Ascending aorta (tissue), 2 donors: ENCODE measurements at places on chromosomes 1 and 21.

GRCh38 chr1:218891577-218891976 is 282.1 kb upstream of the LYPLAL1 start:
- no peak for DNase-seq

DNA sequence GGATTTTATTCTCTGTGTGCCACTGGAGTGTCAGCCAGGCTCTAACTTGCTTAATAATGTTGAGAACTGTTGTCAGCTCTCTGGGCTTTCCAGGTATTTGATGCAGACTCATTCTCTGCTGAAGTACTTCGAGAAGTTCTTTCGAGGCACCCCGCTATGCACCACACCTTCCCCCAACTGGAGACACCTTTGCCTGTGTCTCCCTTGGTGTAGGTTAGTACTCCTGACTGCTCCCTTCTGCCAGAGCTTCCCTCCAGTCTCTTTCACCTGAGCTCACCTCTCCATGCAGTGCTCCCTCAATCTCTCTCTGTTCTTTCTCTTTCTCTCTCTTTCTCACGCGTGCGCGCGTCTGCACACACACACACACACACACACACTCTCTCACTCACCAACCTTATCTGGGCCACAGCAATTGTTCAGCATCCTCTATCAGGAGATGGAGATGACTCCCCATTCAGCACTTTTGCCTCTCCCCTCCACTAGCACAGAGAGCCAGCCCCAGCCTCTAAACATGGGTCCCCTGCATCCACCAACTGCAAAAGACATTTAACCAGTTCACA is 14.0 kb upstream of the MGST3 start:
- DNase-seq, result no peak

GRCh38 chr1:154682254-154682653 is 74.3 kb upstream of the ADAR start:
- DNase-seq, result no peak

DNA sequence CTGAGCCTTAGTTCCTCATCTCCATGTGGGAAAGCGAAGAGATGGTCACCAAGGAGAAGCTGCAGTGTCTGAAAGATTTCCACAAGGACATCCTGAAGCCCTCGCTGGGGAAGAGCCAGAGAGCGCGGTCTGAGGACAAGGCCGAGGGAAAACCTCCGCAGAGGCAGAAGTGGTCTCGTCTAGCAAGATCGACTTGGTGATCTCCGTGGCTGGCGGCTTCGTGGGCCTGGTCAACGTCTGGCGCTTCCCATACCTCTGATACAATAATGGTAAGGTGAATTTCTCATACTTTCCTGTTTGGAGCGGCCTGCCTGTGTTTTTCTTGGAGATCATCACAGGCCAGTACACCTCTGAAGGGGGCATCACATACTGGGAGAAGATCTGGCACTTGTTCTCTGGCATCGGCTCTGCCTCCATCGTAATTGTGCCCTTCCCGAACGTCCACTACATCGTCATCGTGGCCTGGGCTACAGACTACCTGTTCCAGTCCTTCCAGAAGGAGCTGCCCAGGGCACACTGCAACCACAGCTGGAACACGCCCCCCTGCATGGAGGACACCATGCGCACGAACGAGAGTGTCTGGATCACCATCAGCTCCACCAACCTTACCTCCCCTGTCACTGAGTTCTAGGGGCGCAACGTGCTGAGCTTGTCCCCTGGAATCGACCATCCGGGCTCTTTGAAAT is 841.1 kb upstream of the TMPRSS15 start:
- DNase-seq, result no peak

DNA sequence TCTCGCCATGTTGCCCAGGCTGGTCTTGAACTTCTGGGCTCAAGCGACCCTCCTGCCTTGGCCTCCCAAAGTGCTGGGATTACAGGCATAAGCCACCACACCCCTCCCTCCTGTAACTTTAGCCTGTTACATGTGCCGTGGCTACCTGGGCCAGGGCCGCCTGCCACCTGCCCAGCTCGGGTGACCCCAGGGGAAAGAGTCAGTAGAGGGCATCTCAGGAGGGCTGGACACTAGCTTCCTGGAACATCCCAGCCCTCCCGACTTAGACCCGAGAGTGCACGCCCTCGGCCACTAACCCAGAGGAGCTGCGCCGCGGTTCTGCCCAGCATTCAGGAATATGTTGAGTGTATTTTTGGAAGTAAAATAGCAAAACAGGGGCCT is 40.4 kb upstream of the TMEM52 start:
- DNase-seq, result no peak

GRCh38 chr1:108692724-108693655 is 880 bp downstream of the PRPF38B start:
- peak; percentile 78 for DNase-seq

- DNase-seq, result no peak
Measured at GRCh38 chr1:186511761-186512637, 51.1 kb upstream of the PDC start.

- no peak for DNase-seq
Measured at GRCh38 chr1:226309398-226310244, 657 bp upstream of the LIN9 start.

DNA sequence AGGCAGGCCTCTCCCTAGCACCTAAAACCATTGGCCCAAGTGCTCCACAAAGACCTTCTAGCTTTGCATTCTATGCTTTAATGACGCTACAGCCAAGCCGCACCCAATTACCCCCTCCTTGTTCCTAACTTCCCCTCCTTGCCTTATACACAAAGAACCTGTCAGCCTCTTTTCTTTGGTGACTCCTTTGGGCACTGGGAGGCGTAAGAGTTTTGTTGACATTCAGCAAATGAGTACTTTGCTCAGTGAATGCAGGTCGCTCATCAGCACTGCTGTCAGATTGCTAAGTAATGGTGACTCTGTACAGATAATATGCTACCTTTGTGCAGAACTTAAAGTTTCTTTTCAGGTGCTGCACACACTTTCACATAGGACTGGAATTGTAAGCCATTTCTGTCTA is 187.6 kb upstream of the FAM78B start:
- DNase-seq, result no peak

- no peak for DNase-seq
Measured at GRCh38 chr1:245901037-245901436, 606.0 kb downstream of the SMYD3 start.

- DNase-seq, result no peak
Measured at GRCh38 chr1:95154096-95154495, 36.9 kb downstream of the TLCD4 start.

GRCh38 chr1:37186246-37186756 is 152.0 kb upstream of the GRIK3 start:
- DNase-seq, result no peak

DNA sequence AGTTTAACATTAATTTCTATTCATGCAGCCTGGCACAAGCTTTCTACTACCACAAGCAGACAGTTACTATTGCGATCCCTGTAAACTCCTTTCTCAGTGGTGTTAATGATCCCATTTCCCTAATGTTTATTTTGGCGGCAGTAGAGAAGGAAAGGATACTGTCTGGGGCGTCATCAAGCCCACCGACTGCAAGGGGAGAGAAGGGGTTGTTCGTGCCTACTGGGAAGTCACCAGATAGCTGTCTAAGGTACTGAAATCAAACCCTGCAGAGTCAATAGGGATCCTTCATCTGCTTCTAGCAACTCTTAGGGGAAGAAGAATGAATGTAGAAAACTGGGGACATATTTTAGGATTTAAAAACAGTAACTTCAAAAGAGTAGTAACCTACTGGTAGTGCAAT is 95.2 kb upstream of the ADAR start:
- no peak for DNase-seq

GRCh38 chr1:244665771-244666217 is 12.9 kb downstream of the DESI2 start:
- no peak for DNase-seq

- DNase-seq, result no peak
Measured at GRCh38 chr21:25934130-25934529, 199.4 kb downstream of the GABPA start.

DNA sequence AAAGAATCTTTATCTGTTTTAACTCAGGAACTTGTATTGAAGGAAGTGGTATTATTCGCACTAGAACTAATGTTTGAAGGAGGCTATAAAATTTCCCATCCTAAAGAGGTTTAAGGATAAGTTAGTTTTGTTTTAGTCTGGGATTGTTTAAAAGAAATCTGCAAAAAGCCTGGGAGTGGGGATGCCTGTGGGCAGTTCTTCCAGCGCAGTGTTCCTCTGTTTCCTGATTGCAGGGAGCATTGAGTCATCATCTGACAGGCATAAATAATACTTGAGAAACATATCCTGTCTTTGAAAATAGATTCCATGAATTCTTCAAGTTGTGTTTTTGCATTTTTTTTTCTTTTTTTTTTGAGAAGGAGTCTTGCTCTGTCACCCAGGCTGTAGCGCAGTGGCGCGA is 350.8 kb upstream of the PTBP2 start:
- no peak for DNase-seq

GRCh38 chr1:24888971-24889676 is 41.0 kb downstream of the RUNX3 start:
- DNase-seq, result peak; percentile 28

DNA sequence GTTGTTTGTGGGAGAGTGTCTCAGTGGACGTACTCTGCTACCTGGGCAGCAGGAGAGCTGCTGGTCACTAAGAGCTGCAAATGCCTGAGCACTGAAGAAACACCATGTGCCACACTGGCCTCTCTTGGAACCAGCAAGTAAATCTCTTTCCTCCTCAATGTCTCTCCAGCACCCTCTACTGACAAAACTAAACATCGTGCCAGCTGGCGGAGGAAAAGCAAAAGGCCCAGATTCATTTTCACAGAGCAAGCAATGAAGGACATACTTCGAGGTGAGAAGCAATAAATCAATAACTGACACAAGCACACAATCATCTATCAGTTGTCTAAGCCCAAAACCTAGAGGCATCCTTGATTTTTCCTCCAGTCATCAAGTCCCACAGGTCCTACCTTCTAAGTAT is 78.1 kb downstream of the RERE start:
- DNase-seq, result no peak

DNA sequence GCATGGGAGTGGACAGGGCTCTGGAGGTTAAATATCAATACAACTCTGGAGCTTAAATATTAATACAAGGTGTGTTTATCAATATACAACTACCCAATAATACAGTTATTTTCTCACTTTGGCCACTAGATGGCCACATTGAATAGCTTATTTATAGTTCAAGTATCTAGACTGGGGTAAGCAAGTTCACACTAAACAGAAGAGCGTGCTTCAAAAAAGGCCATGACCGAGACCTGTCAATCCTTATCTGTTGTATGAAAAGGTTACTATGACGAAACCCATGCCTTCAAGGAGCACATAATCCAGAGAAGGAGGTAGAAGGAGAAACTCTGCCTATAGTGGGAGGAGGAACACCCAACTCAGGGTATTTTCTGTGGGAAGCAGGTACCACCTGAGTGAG is 29.1 kb downstream of the CHML start:
- no peak for DNase-seq

DNA sequence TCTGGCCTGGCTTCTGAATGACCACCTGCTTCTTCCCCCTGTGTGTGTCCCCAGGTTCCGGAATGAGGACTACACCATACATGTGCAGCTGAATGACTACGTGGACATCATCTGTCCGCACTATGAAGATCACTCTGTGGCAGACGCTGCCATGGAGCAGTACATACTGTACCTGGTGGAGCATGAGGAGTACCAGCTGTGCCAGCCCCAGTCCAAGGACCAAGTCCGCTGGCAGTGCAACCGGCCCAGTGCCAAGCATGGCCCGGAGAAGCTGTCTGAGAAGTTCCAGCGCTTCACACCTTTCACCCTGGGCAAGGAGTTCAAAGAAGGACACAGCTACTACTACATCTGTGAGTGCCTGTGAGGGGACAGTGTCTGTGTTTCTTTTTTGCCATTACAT is 3.6 kb downstream of the EFNA1 start:
- no peak for DNase-seq

DNA sequence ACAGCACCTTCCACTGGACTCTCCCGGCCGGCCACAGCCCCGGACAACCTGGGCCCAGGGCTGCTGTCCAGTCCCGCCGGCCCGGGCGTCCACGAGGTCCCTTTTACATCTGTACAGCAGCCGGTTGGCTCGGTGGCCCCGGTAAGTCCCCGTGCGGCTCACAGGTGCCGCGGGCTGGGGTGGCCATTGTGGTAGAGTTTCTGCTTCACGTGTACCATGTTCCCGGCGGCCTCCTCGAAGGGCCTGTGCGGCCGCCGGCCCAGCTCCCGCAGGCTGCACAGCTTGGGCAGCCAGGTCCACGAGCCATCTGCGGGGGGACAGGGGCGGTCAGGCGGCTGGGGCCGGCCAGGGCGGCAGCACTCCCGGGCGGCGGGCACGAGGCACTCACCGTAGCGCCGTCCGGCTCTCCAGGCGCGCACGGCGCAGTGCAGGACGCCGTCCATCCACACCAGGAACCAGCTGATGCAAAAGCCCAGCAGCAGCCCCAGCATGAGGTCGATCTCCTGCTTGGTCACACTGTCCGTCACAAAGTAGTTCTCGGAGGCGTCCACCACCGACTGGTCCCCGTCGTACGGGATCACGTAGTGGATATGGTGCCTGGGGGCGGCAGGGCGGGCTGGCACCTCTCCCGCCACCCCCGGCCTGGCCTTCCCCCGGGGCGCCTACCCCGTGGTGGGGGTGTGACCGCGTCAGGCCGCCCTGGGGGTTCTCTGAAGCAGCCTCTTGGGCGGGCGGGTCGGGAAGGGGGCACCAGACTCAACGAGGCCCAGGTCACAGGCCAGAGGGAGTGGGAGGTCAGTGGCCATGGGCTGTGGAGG is 5.0 kb downstream of the TMEM240 start:
- DNase-seq, result no peak

DNA sequence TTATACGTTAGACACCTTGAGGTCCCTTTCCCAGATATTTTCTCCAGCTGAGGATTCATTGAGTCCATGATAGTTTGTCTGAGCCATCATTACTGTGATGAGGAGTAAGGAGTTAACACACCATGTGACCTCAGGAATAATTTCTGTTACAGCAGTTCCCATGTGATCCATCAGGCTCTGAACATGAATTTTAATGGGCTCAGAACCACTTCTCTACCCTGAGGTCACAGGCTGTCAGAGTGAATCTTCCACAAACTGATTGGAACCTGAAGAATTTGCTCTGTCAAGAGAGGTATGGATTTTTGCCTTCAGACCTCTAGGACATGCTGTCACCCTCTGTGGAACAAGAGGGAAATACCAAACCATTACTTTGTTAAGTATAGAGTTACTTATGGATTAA is 81.0 kb downstream of the NTMT2 start:
- no peak for DNase-seq
